ENCODE measurements at places on chromosomes 2 and 18. TPM values are rescaled to one million over a fixed set of nuclear protein-coding genes. Genes with fewer than 3 reads are reported as not detected.

DNA sequence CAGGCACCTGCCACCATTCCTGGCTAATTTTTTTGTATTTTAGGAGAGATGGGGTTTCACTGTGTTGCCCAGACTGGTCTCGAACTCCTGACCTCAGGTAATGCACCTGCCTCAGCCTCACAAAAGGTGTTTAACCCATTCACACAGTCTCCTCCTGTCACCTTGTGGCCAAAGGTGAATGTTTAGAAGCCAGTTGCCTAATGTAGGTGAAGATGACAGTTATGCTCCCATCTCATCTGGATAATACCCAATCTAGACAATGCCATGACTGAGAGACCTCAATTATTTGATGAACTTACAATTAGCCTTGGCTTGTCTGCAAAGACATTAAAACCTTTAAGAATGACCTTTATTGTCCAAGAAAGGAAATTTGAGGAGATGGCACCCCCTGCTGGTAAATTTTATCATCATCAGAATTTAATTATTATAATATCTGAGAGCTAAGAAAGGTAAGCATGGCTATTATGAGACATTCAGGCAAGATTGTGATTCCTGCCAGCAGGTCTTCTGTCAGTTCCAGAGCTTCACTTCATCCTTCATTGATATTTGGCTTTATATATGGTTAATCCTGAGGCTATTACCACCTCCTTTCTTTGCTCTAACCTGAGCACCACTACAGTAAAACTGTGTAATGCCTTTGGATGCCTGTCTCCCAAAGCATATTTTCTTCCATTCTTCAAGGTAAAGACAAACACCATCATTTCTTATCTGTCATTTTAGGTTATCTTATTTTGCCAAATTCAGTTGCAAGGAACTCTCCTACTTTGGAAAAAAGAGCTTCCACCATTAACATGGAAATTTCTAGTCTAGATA lies 117.6 kb downstream of the FAM124B start:
- no peak for DNase-seq

GRCh38 chr2:238433300-238433915 lies 6.7 kb downstream of the ASB1 start:
- DNase-seq, result no peak

DNA sequence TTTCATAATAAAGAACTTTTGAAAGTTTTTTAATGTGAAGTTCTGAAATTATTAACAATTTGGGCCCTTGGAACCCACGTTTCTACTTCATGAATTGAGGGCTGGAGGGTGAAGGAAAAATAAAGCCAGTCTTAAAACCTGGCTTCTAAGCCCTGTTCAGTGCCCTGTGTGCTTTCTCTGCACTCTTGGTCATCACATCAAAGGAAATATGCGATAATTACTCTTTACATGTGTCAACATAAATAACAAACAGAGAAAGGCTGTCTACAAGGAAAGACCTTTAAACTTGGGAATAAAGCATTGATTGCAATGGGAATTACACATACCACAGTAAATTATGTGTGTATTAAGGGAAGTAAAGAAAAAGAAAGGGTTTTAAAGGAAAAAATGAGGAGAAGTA lies 150.7 kb upstream of the KLF7 start:
- no peak for DNase-seq

- DNase-seq, result no peak
Observed at GRCh38 chr18:45248240-45248903, 366.9 kb upstream of the SLC14A2 start.

GCKR gene
- not detected for total RNA-seq
